ENCODE measurements at places on chromosomes 12 and 14. TPM values are rescaled to one million over a fixed set of nuclear protein-coding genes. Genes with fewer than 3 reads are reported as not detected.

The CPNE8 gene
- 12.6 TPM for total RNA-seq

The NKX2-1 gene
- not detected for total RNA-seq

The SIRT4 gene
- total RNA-seq: 0.98 TPM

The SERPINA3 gene
- not detected for total RNA-seq

The KRT72 gene
- total RNA-seq: not detected

The TRIM9 gene
- total RNA-seq: 2.6 TPM

The KRT7 gene
- total RNA-seq: 2,979 TPM

The PPP1R36 gene
- total RNA-seq: 0.26 TPM

The PLEKHD1 gene
- 0.15 TPM for total RNA-seq

The PRB2 gene
- total RNA-seq: not detected

The FGF23 gene
- not detected for total RNA-seq

The RFX4 gene
- total RNA-seq: not detected

The ITGA5 gene
- total RNA-seq: 38.2 TPM

The MMP17 gene
- total RNA-seq: 31.8 TPM
